Stimulated activated CD4-positive, alpha-beta T cell treated with anti-CD3 and anti-CD28 coated beads, Interleukin-2, amount 100 ng/mL, for 24 hours (primary cell): ENCODE measurements at places on chromosomes 4 and X.

GRCh38 chr4:54941994-54942552 lies 183.3 kb downstream of the KDR start:
- DNase-seq, result peak; percentile 1

DNA sequence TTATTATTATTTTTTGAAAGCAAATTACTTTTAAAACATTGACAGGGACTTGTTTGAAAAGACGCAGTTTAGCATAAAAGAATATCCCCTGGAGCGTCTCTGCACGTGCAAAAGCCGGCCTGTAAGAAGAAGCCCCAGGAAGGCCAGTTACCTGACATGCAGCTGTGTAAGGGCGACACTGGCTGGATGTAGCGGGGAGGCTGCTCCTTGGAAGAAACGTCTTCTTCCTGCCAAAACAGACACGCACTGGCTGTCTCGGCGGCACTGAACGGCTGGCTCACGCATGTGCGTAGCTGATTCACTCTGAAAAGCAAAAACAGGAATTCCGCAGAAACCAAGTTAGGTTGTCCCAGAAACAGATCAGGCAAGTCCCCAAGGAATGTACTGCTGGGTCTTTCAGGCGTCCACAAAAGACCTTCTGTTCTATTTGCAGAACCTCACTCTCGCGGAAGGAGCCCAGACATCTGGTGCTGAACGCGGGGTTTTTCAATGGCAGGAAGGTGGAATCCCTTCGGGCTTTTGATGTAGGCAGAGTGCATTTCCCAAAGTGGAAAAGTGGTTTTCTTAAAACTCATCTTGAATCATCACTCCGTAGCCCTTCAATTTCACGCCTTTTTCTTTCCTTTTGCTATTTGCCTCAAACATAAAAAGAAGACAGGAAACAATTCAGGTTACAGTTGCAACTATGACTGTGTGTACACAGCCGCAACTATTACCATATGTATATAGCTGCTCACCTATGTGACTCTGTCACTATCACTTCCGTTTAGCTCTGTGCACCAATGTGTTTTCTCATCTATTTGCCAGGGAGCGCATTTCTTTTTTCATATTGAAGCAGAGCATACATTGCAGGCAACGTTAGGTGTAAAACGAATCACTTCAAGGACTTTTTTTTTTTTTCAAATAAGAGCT lies 38.1 kb upstream of the ARSH start:
- DNase-seq, result peak; percentile 18

GRCh38 chrX:131723646-131724045 lies 179.8 kb downstream of the OR13H1 start:
- DNase-seq, result no peak

GRCh38 chr4:152709675-152710438 lies 30.1 kb upstream of the TMEM154 start:
- DNase-seq, result no peak

DNA sequence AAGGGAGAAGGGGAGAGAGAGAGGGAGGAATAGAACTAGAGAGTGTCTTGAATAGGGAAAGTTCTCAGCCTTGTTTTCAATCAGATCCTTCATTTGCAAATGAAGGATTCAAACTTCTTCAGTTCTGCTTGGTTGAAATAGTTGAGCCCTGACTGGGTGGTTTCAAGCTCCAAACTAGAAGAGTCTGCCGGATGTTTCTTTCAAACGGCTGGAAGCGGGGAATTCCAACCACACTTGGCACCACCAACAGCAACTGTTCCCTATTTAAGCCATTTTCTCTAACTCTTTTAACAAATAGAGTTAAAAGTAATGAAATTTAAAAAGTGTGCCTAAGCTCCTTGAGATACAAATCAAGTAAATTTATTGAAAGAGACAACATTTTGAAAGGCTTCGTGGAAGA lies 67.5 kb upstream of the DDX60 start:
- DNase-seq, result no peak
